ENCODE measurements at places on chromosomes 13 and 19. TPM values are rescaled to one million over a fixed set of nuclear protein-coding genes. Genes with fewer than 3 reads are reported as not detected.
A peak's percentile ranks its signal among the peaks of the same experiment; 100 is the strongest.

DNA sequence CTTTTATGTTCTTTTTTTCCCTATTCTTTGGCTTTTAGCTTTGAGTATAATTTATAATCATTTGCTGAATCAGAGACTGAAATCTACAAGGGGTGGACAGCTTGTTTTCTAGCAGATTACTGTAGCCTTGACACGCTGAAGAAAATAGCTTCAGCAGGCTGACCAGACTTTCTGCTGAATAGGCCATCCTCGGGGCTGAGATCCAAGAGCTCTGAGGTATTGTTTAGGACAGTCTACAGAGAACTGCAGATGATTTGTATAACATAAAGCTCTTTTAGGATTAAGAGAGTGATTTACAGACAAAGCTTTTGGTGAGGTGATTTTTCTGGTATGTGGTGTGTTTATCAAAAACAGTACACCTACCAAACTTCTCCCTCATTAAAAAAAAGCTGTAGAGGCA lies 16.8 kb downstream of the POLR1D start:
- no peak for DNase-seq

DNA sequence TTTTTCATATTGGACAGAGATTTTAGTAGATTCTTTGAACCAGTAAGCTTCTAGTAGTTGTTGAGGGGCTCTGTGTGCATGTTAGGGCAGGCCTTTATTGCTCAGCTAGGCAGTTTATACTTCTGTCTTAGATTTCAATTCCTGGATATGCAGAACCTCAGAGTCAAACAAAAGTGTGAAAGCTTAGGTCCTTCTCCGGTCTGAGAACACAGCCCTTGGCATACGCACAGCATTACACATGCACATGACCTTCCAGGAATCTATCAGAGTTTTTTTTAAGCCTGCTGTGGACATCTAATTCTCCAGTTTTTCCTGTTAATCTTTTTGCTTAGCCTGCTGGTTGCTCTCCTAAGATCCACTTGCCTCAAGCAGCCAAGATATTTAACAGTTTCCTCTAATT lies 77.9 kb upstream of the KL start:
- DNase-seq = no peak

DNA sequence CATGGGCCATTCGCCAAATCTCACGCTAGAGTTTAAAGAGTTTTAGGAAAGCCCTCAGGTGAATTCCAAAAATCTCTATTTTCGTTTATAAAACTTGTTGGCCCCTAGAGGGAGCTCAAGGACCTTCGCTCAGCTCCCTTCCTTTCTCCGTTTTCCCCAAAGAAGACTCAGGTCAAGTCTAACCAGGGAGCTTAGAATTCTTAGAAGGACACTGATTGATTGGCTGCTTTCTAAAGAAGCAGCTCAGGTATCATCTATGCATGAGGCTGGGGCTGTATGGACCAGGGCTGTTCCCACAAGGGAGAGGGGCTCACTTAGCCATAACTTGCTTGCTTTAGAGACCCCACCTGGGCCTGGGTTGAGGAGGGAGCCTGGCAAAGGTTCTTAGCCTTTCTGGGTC lies 20.5 kb downstream of the DZIP1 start:
- peak; percentile 37 for DNase-seq

DNA sequence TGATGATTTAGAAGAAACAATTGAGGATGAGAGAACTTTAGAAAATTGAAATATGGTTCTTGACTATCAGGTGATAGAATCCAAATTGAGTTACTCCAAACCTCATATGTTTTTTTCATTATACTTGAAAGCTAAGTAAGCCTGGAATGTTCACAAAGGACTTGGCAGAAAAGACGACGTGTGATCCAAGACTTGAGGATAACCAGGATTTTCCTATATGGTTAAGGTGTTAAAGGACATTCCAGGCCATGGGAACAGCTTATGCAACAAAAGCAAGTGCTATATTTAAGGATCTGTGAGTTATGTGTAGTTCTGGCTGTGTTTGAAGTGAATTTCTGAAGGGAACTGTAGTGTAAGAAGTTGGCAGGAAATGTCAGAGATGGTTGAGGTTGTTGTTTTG lies 52.5 kb downstream of the SLITRK1 start:
- DNase-seq = no peak

- DNase-seq = no peak
These were observed 17.0 kb upstream of the DOCK9 start for GRCh38 chr13:98994896-98995295.

DNA sequence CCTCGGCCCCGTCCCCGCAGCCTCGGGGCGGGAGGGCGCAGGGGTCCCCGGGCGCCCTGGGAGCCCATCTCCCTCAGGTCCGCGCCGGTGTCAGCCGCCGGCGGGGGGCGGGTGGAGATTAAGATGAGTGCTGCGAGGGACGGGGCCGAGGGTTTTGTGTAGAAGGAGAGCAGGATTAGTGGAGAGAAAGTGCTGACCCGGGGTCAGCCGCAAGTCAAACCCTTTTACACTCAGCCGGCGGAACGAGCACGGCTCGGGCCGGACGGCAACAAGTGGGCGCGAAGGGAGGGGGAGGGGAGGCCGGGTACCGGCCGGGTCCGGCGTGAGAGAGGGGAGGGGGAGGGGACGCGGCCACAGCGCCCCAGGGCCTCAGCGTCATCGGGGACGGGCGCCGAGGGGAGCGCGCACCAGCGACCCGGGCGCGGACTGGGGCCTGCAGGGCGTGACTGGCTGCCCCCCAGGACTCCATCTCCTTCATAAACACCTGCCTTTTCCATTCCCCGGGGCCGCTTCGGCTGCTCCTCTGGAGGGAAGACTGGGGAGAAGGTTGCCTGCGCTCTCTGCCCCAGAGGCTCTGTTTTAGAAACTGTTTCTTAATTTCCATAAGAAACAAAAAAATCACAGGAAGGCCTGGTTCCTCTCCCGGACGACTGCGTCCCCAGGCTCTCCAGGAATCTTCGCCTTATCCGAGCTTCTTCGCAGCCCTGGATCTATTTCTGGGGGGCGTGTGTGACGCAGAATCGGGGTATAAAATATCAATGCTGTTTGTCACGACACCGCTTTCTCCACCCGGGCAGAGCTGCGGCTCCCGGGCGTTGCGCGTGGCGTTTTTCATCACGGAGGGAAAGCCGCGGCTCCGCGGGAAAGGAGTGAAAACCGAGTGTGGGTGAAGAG lies 6.5 kb downstream of the SOX1 start:
- DNase-seq = no peak

GRCh38 chr13:24223341-24224231 lies 63.1 kb downstream of the SPATA13 start:
- no peak for DNase-seq

The RDH8 gene
- not detected for total RNA-seq

DNA sequence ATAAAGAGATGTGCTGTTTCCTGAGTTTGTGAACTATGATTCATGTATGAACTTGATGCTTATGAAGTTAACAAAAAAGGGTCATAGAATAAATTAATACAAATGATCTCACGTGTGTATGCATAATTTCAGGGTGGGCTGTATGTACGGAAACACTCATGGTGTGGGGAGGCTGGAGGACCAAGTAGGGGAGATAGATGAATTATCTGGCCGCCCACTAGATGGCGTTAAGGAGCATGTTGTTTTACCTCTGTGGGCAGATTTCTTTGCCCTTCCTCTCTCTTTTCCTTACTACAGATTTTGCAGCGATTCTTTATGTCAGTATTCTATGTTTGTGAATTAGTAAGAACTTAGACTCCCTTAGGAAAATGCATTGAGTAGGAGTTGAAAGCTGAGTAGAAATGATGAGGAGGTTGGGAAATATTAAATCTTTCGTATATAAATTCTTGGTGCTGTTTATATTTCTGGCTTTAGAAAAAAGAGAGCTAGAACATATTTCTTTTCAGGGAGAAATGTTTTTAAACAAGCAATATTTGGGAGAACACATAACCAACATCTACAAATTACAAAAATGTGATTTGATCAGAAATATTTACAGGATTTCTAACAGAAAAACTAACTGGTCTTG lies 47.4 kb upstream of the TMTC4 start:
- DNase-seq = peak; percentile 59

The IRGC gene
- not detected for total RNA-seq

DNA sequence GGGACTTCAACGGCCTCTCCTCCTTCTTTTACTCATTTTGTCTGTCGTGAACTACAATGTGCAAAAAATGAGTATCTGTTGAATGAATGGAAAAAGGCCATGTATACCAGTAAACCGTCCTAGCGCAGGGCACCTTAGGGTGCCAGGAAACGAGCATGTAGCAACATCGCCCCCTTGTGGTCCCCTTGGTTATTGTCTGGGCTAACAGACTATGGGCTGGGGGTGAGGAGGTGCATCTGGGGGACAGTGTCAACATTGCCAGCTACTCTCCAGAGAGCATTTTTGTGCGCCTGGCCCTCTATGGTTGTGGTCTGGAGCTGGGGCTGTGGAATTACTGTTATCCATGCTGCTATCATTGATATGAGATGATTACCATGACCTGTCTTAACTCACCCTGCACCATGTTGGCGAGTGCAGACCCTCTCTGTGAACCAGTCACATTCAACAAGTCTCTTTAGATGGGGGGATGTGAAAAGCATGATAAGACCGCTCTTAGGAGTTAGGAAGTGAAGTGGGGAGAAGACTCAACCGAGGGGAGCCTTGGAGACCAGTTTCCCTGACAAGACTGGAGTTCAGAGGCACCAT lies 22.8 kb upstream of the SIGLEC11 start:
- peak; percentile 84 for DNase-seq

- peak; percentile 35 for DNase-seq
These were observed 30.3 kb downstream of the DHX34 start for GRCh38 chr19:47379381-47379938.

DNA sequence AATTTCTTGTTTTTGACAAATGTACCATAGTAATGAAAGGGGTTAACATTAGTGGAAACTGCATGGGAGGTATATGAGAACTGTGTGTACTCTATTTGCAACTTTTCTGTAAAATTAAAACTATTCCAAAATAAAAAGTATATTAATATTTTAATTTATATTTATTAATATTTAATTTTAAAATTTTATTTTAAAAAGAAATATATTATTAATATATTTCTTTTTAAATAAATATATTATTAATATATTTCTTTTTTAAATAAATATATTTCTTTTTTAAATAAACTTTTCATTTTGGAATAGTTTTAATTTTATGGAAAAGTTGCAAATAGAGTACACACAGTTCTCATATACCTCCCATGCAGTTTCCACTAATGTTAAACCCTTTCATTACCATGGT lies 101.1 kb upstream of the SLC7A1 start:
- DNase-seq = no peak

- DNase-seq = peak; percentile 79
These were observed 10.7 kb upstream of the CEACAM3 start for GRCh38 chr19:41785653-41786052.

The FFAR3 gene
- not detected for total RNA-seq

DNA sequence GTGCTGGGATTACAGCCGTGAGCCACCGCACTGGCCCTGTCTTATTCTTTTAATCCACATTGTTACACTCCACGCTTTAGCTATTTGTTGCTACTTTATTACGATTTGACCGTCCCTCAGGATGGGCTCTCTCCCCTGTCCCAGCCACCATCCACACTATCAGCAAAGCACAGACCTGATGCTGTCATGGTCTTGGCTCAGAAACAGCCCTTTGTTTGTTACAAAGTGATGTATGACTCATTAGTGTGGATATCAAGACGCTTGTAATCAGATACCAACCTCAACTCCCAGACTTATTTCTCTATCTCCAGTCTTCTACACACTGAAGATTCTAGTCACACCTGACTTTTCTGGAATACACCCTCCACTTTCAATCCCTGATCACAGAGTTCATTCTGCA lies 84.6 kb upstream of the FREM2 start:
- no peak for DNase-seq

DNA sequence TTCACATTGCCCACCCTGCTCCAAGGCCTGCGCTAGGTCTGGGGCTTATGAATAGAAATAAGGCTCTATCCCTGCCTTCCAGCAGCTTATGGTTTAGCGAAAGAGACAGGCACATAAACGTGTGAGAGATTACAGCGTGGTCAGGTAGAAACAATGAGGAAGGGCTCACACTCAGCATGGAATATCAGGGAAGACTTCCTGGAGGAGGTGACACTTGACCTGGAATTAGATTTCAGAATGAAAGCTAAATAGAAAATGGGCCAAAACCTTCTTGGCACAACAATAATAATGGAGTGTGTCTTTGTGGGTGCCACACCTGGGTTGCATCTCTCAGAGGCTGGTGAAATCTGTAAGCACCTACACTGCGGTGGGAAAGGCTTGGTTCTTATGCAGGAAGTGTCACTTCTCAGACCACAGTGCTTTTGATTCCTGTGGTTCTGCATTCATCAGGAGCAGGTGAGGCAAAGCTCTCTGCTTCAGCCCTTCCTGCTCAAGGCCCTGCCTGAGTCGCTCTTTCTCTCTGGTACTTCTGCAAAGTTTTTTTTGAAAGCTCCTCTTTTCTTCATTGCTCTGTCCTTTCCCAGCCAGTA lies 430.3 kb downstream of the ZNF536 start:
- DNase-seq = no peak

The SBK2 gene
- not detected for total RNA-seq

DNA sequence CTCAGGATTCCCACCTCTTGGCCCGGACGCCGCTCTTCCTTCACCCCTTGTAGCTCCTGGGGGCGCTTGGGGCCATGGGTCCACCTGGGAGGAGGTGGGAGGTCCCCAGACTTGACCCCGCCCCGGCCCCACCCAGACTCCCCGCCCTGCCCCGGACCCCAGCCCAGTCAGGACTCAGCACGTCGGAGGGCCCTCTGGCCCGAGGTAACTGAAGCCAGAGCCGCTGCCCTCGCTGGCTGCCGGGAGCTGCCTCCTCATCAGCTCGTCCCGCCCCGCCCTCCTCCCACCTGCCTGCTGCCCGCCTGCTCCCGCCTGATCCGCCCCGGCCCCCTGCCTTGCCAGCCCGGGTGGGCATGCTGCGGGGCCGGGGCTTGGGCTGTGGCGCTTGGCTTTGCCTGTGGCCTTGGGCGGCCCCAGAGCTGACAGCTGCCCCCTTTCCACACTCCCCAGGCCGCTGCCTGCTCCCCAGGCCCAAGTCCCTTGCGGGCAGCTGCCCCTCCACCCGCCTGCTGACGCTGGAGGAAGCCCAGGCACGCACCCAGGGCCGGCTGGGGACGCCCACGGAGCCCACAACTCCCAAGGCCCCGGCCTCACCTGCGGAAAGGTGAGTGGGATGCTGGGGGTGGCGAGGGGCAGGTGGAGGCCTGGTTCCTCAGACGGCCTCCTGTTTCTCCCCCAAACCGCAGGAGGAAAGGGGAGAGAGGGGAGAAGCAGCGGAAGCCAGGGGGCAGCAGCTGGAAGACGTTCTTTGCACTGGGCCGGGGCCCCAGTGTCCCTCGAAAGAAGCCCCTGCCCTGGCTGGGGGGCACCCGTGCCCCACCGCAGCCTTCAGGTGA lies 9.4 kb downstream of the ARHGAP33 start:
- DNase-seq = no peak

The RNASEH2A gene
- total RNA-seq = 6.5 TPM

Measured in body of pancreas (tissue), 4 donors.